ENCODE measurements at places on chromosomes 12 and 14. TPM values are rescaled to one million over a fixed set of nuclear protein-coding genes. Genes with fewer than 3 reads are reported as not detected.

KLRF1 gene
- 8.2 TPM for total RNA-seq

BATF gene
- 47.9 TPM for total RNA-seq

DNA sequence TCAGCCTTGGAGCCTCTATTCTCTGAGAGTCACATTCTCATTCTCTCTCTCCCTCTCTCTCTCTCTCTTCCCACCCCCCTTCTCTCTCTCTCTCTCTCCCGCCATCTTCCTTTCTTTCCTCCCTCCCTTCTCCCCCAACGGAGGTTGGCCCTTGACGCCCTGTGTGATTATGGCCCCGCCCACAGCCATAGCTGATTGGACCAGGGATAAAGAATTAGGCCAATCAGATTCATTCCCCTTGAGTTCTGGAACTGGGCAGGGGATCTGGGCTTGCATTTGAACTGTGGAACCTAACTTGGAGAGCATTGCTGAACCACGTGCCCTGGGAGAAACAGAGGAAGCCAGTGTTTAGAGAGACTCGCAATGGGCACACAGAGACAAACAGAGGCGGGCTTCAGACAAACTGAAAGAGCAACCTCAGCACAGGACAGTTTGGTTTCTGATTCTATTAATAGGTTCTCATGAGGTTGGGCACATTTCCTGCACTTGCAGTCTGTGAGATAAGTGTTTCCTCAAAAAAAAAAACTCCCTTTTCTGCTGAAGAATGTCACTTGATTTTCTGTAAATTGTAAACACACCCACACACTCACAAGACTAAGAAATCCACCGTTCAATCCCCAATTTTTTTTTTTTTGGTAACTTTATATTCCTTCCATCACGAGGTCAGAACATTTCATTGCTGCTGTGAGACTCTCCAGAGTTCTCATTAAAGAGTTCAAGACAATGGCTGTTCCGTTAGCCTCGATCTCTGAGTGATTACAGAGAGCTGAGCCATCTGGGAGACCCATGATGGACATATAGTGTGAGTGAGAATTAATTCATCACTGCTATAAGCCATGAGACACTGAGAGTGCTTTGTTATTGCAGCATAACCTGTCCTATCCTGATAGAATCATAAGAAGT, 3.5 kb upstream of the P2RX7 start:
- peak; percentile 90 for DNase-seq

DNA sequence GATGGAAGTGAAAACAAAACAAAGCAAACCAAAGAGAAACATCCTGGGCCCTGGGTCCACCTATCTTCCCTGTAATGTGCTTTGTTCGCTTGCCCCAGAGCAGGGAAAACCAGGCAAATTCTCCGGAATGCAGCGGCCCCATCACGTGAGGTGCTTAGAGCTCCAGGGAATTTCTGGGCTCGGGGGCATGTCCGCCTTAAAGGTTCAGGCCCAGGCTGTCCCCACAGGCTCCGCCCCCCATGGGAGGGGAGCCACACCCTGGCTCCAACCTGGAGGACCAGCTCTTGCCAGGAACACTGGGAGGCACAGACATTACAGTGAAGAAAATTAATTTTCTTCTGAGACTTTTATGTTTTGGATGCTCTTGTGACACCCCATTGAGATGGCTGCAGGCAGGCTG, 69.9 kb downstream of the RBM19 start:
- no peak for DNase-seq

GRCh38 chr14:104343690-104344640, 205.6 kb downstream of the KIF26A start:
- no peak for DNase-seq

DNA sequence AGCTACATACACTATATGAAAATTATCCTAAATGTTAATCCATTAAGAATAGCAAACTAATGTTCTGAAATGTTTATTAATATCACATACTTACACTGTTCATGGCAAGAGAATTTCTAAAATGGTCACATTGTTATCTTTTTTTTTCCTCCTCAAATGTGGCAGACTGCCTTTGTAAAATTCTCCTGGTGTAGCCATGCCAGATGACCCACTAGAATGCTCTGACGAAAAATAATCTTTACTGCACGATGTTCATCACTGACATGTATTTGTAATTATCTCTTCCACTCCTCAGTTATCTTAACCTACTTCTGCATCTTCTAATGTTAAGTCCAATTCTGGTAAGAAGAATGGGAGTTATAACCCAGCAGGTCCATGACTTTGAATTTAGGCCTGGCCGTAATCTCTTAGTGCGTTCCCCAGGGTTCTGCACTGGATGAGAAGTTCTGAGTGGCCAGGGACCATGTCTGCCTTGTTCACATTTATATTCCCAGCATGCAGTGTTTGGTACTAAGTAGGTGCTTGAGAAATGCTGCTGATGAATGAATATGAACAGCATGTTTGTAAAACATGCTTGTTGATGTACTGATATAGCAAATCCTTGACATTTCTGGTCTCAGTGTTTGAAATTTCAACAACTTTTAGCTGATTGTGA, 46.7 kb downstream of the NOPCHAP1 start:
- no peak for DNase-seq

DNA sequence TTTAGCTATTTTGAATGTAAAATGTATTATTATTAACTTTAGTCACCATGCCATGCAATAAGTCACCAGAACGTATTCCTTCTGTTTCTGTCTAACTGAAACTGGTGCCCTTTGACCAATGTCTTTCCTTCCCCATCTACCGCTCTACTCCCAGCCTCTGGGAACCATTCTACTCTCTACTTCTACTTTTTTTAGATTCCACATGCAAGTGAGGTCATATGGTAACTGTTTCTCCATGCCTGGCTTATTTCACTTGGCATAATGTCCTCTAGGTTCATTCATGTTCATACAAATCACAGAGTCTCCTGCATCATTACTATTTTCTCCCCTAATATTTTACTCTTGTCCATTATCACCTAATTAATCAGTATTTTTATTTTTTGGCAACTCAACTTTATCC, 160.1 kb downstream of the TMX1 start:
- no peak for DNase-seq

GRCh38 chr12:26823390-26823789, 9.6 kb downstream of the ITPR2 start:
- DNase-seq: no peak

- no peak for DNase-seq
Observed at GRCh38 chr14:54462048-54462447, 20.9 kb upstream of the CNIH1 start.
